ENCODE measurements at places on chromosomes 13 and 19. TPM values are rescaled to one million over a fixed set of nuclear protein-coding genes. Genes with fewer than 3 reads are reported as not detected.

DNA sequence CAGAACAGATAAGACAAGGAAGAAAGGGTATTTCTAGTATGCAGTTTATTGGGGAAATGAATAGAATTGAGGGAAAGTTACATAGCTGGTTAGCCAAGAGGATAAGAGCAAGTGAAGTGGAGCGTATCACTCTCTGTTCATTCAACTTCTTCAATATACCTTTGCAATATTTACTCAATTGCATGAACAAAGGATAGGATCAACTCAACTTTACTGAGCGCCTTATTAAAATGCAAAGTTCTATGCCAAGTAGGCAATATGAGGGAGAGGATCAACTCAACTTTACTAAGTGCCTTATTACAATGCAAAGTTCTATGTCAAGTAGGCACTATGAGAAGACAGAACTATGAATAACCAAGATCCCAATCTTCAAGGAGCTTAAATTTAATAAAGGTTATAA lies 43.9 kb downstream of the ZC3H13 start:
- no peak for DNase-seq

- DNase-seq = no peak
Observed at GRCh38 chr19:14443632-14444216, 10.6 kb downstream of the PKN1 start.

DNA sequence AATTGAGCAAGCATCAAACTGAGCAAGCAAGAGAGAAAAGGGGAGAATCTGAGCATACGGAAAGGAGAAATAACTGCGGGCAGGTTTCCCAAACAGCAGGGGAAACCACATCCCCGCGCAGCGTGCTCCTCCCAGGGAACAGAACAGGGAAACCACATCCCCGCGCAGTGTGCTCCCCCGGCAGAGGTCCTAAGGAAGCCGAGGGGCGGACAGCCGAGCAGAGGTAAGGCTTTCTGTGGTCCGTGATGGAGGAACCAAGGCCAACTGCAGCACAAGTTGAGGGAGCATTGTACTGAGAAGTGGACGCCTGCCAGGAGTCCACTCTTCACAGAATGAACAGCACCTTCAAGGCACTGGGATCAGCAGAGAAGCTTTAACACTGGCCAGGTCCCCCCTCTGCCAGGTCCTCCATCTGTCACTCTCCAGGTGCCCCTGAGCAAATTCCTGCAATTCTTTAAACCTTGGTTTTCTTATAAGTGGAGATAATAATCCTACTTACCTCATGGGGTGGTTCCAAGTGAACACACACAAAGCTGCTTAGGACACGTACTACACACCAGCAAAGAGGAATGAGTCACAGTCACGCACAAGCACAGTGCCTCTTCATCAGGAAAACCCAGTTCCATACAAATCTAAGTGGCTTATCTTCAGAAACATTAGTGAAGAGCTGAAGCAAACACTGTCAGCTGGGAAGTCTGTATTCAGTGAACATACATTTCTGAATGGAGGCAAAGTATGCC lies 23.0 kb upstream of the LAMP1 start:
- DNase-seq = no peak

DNA sequence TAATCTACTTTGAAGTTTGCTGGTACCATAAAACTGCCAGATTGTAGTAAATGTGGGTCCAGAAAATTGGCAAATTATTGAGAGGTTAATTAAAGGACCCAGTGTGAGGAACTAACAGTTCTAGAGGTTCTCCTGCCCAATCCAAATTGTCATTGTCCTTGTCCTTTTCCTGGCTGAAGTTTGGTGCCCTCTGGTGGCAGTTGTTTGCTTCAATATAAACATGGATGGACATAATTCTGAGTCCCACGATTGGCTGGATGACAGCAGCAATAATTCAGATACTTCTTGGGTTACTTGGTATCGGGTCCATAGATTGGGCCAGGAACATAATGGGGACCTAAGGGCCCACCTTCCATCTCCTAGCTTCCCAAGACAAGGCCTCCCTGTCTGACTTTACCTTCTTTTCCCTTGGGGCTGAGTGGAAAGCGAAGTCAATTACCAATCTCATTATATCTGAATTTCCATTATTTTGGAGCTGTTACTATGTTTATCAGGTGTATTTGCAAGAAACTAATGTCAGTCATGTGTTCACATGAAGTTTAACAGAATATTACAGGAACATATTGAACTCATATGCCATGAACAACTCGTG lies 33.8 kb upstream of the GARRE1 start:
- no peak for DNase-seq

- no peak for DNase-seq
Observed at GRCh38 chr13:32354040-32354439, 38.7 kb downstream of the BRCA2 start.

DNA sequence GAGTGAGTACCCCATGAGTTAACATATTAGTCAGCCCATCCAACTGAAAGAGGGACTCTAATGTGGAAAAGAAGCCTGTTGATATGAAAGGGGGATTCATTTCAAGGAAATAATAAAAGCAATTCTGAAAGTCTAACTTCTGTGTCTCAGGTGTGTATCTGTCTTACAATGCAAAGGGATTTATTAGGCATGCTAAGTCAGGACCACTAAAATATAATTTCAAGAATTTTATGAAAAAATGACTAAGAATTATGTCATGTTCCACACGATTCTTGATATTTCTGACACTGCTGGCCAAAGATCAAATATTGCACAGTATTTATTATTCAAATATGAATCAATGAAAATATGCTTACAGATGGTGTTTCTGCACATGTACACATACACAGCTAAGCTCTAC lies 130.8 kb downstream of the KLF12 start:
- DNase-seq = no peak

DNA sequence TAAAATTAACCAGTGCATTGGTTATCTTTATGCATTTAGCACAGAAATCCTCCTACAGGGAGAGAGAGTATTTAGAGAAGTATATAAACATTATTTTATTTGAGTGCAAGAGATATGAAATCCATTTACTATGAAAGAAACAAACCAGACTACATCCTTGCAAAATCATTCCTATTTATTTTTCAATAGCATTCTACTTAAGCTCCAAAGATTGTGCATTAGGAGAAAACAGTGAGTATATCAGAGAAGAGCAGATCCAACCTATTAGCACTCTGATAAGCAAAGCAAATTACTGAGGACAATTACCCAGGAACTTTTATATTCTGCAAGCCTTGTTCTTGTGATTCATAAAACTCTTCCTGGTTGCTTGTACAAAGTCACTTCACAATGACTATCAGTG lies 256.1 kb downstream of the FGF14 start:
- no peak for DNase-seq

- DNase-seq = no peak
Observed at GRCh38 chr13:19817510-19818158, 34.9 kb upstream of the PSPC1 start.

- DNase-seq = peak; percentile 6
Observed at GRCh38 chr19:2736550-2737190, 3.1 kb downstream of the SLC39A3 start.

GRCh38 chr19:2034729-2035589 lies 16.1 kb downstream of the MKNK2 start:
- DNase-seq = no peak

Gene SUGP1
- 61.1 TPM for total RNA-seq

Gene THSD1
- 0.43 TPM for total RNA-seq

Gene KCTD15
- 0.59 TPM for total RNA-seq

Gene COX6B2
- total RNA-seq = not detected

Gene RXFP2
- not detected for total RNA-seq

Gene LGALS14
- not detected for total RNA-seq
